ENCODE measurements at places on chromosomes 5 and 9.
A peak's percentile ranks its signal among the peaks of the same experiment; 100 is the strongest.

- no peak for DNase-seq
Observed at GRCh38 chr5:80995908-80996307, 35.7 kb downstream of the RASGRF2 start.

- DNase-seq: peak; percentile 59
Observed at GRCh38 chr9:37528652-37529471, 43.1 kb downstream of the POLR1E start.

DNA sequence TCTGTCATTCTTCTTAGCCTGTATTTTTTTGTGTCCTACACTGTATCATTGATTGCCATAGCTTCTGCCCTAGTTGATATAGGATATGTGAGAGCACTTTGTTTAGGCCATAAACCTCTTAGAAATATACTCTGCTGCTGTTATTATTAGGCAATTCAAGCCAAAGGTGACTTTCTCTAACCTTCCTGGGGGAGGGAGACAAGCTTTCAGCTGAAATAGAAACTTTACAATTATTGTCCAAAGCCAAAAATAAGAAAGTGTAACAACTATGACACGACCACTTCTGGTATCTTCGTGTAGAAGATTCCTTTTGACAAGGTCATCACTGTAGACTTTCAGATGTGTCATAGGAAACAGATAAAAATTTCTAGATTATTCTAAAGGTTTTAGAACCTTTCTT, 12.2 kb upstream of the CSNK1A1 start:
- DNase-seq: no peak

DNA sequence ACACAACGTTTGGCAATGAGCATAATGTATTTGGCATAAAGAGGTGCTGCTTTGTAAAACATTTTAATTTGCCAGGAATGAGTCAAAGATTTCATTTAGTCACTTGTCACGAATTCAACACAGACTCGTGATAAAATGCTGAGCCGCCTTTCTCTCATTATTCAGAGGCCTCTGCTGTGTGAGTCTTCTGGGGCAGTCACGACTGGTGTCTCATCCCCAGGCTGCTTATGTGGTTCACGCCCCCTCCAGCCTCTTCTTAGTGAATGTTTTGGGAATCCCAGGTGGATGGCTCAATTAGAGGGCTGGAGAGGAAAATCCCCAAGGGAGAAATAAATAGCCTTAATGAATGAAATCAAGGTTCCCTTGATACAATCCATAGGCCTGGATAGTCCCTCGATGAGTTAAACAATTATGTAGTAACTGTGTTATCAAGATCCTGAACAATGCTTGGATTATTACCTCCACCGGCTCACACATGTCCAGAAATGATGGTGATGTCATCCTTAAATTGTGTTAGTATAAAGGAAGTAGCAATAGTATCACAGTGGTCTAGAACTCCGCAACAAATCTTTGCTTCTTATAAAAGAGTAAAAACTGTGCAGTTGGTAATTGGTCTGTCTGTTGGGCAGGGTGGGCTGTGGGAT, 192.1 kb upstream of the ADAMTS16 start:
- DNase-seq: no peak

DNA sequence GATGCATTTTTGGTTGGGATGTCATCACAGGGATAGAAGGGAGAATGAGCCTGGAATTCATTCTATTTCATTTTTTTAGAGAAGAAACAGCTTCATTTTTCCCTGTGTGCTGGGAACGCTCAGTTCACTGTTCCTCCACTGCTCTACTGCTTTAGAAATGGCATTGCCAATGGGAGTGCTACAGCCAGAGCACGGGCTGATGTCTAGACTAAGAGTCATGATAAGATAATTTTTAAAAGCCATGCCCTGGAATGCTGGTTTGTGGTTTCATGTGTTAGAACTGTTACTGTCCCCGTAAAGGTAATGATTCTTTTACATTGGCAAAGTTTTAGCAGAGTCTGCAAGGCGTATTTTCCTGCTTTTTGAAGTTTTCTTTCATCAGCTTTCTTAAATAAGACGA, 119.6 kb downstream of the SEMA6A start:
- DNase-seq: no peak

DNA sequence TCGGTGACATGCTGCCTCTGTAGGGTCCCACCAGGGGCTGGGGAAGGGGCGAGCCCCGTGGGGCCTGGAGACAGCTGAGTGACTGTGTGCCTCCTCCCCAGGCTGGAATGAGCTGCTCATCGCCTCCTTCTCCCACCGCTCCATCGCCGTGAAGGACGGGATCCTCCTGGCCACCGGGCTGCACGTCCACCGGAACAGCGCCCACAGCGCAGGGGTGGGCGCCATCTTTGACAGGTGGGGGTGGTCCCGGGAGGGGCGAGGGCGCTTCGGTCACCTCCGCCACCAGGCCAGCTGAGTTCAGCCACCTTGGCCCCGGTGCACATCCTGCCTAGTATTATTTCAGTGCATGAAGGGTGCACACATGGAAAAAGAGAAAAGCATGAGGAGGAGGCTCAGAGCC, 102.8 kb downstream of the RXRA start:
- DNase-seq: no peak

- no peak for DNase-seq
Observed at GRCh38 chr5:141623186-141623585, 4.4 kb upstream of the DIAPH1 start.

DNA sequence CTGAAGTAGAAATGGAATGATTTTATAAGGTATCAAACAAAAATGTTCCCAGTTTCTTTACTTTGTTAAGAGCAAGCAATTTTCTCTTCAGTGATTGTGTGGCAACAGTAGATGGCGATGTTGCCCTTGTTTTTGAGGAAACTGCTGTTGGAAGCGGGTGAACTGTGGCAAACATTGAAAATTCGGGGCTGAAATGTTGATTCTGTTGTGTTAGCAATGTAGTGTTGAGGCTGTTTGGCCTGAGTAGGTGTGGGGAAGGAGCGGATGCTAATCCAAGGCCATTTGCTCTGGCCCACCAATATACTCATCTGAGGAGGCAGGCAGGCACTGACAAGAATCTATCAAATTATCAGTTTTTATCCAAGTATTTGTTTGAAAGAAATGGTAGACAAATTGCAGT, 129.8 kb downstream of the SLC12A2 start:
- no peak for DNase-seq

- DNase-seq: no peak
Observed at GRCh38 chr9:137531099-137531765, 19.0 kb downstream of the PNPLA7 start.

- no peak for DNase-seq
Observed at GRCh38 chr5:3598207-3598606, 2.6 kb downstream of the IRX1 start.

DNA sequence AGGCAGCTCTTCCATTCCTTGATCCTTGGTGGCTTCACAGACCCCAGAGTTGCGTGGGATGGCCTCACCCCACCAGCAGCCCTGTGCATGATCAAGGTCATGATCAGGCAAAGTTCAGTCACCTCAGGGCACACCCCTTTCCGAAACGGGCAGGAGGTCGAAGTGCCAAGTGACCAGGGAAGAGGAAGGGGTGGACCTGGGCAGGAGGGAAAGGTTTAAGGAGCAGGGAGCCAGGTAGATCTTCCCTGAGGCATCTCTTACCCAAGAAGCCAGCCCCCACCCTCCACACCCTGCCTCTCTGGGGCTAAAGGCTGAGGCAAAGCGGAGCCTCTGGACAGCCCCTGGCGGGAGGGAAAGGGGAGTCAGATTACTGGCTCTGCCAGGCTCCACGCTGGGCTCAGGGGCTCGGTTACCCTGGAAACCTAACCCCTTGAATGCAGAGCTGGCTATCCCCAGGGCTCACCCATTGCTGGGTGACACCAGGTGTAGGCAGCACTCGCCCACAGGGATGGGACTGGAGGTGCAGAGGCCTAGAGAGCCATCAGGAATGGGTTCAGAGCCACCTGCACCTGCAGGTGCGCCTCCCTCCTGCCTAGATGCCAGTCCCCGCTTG, 3.6 kb downstream of the MGAT4B start:
- DNase-seq: no peak

DNA sequence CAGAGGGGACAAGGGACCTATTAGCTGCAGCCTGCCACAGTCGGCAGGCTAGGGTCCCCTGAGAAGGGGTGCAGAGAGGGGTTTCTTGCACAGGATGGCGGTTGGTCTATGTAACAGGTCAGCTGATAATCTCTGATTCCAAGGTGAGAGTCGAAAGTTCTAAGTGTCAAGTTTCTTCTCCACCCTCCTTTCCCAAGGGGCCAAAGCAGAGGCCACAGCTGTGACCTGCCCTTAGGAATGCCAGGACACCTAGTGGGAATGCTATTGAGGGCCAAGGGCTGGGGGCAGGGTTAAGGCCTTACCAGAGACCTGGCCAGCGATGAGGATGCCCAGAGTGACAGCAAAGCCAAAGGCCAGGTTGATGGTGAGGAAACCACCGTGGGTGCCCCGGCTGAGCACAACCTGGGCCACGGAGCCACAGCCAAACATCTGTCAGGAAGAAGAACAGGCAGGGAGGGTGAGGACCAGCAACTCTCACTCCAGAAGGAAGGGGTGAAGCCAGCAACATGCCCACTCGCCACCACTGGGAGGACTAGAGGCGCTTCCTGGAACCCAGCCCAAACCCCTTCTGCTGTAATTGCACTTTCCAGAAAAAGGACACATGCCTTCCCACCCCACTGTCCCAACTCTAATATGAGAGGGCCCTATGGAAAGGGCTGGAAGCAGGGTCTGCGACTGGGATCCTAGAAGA, 3.8 kb downstream of the AQP3 start:
- DNase-seq: no peak

Data from activated CD4-positive, alpha-beta T cell treated with anti-CD3 and anti-CD28 coated beads for 1 hour (primary cell).